Sciatic nerve (tissue), 2 donors: ENCODE measurements at places on chromosomes 6 and 20. TPM values are rescaled to one million over a fixed set of nuclear protein-coding genes. Genes with fewer than 3 reads are reported as not detected.

CDH22 gene
- 0.40 TPM for total RNA-seq

PSORS1C1 gene
- 0.62 TPM for total RNA-seq

GRCh38 chr6:169240125-169240524 is 13.5 kb downstream of the THBS2 start:
- peak; percentile 45 for DNase-seq

DNA sequence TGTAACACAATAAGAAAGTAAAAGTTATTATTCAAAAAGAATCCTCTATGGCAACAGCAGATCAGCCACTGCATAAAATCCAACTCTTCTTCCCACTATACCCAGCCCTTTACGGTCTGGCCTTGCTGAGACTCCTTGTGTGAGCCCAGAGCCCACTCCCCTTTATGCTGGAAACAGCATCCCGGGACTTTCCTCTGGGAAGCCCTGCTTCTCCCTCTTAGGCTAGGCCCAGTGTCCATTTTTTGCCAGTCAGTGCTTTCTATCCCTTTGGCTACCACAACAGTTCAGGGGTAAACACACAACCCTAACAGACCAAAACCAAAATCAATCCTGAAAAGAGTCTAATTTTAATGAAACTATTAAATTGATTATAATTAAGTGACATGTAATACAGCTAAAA is 20.6 kb downstream of the FKBP5 start:
- DNase-seq = no peak

GRCh38 chr6:84082689-84083265 is 49.2 kb downstream of the MRAP2 start:
- DNase-seq = no peak

GRCh38 chr6:122709922-122710512 is 69.5 kb upstream of the FABP7 start:
- DNase-seq = no peak

DNA sequence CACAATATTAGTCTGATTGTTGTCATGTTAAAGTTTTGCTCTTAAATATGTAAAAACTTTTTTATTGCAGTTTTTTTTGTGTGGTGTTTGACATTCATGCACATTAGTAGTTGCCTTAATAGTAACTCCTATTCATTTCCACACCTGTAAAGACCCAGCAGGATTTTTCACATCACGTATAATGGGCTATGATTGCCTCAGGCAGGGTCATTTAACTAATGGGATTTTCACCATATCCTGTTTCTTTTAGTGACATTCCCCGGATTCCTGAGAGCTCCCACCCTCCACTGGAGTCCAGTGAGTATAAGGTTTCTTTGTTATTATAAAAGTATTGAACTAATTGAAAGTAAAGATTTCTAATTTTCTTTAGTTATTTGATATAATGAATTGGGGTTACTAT is 359.2 kb downstream of the RIMS1 start:
- DNase-seq = no peak

DNA sequence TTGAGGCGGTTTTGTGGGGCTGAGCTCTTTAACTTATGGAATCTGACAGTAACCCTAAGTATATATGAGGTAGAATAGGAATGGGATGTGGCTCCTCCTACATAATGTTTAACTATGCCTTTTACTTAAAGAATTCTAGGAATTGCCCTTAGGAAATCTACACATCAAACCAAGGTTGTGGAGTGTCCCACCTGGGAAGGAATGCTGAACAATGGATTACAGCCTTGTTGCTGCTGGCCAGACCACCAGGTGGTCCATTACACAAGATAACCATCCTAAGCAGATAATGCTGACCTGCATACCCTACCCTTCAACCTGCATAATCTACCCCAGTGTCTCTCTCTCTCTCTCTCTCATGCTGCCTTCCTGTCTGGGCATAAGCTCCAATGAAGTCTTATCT is 35.0 kb upstream of the SLC22A16 start:
- DNase-seq = no peak

GINS1 gene
- total RNA-seq = 1.4 TPM

GRCh38 chr6:108902382-108902792 is 54.2 kb downstream of the ARMC2 start:
- DNase-seq = no peak

DNA sequence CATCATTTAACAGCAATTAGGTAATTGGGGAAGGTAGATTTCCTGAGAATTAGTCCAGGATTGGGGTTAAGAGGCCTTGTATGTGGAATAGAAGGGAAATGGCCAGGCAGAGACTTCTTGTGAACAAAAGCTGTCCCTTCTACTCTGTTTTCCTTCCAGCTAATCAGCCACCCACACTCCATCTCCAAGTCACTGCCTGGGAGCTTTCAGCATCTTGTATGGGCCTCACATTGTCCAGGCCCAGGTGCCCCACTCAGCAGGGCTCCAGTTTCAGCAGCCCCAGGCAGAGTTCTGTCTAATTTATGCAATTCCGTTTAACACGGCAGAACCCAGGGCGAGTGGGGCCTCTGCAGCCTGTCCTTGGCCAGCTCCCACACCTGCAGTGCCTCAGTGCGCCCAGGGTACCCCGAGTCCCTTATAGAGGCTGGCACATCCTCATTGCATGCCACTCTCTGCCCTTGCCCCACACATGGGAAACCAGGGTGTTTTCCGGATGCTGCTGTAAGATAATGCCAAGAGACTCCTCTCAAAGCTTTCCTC is 113.0 kb downstream of the EDN3 start:
- DNase-seq = no peak

- no peak for DNase-seq
Observed at GRCh38 chr20:34979366-34980153, 23.9 kb downstream of the MYH7B start.

DNA sequence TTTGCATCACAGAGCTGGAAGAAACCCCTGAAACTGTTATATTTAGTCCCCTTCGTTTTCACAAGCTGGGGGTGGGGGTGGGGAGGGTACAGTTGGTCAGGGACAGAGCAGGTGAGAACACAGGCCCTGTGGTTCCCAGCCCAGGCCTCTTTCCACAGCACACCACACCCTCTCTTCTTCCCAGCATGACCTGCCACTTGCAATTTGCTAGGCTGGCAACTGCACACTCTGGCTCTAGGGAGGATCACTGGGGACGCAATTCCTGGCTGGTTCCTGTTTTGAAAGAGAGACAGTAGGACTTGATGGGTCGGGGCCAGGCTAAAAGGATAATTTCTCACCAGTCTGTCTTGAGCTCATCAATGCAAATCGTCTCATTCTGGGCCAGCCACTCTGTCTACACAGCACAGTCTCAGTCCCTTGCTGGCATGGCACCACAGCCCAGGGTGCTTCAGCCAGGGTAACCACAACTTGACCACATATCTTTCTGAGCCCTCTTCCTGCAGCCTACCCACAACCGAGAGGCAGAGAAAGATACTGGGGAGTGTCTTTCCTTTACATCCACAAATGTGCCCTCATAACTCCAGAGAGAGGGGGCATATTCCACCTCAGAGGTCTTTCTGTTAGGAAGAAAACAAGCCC is 41.7 kb upstream of the EMILIN3 start:
- no peak for DNase-seq

DNA sequence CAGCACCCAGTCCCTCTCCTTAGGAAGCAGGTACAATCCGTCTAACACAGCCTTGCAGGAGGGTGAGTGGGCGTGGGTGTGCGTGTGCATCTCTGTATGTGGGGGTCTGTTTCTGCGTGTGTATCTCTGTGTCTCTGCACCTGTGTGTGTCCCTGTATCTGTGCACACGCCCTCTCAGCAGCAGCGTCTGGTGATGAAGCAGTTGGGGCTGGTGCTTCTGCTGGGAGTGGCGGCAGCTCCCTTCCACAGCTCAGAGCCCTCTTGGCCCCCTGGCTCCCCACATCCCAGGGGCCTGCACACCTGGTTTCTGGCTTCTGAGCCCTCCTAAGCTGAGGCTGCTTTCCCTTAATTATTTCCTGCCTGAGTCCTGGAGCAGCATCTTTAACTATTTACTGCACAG is 49.5 kb upstream of the CCDC167 start:
- DNase-seq = no peak

IRAK1BP1 gene
- total RNA-seq = 5.2 TPM
